ENCODE measurements at places on chromosomes 6 and 20.

- DNase-seq, result no peak
Observed at GRCh38 chr6:36978421-36979346, 7.3 kb downstream of the MTCH1 start.

GRCh38 chr6:71309656-71310055, 21.0 kb downstream of the OGFRL1 start:
- DNase-seq, result no peak

GRCh38 chr6:111173341-111173740, 86.0 kb downstream of the SLC16A10 start:
- DNase-seq, result no peak

DNA sequence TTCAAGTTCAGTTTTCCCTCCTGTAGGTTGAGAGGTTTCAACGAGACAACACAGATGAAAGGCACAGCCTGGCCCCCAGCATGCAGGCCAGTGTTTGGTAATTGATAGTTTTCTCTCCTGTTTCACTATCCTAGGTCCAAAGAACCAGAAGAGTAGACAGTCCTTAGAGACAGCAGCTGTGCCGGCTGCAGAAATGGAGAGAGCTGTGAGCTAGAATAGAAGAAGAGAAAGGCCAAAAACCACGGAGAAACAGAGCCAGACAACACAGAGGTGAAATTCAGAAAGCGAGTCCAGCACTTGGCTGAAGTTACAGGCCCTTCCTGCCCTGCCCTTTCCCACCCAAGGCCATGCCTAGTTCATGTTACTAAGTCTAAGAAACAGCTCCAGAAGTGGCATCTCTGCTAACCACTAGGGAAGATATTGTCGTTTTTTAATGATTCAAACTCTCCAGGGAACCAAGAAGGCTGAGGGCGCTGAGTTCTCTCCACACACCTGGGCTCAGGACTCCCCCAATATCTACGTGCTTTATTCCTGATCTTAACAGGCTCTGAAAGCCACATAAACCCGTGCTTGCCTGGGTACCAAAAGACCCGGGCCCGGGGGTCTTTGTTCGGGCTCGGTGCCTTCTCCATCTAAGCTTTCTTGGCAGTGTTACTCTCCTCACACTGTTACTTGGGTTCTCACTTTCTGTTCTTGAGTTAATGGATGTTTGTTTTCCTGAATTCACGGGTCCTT, 16.5 kb upstream of the RBPJL start:
- DNase-seq, result no peak

GRCh38 chr6:138404666-138405337, 779 bp downstream of the HEBP2 start:
- no peak for DNase-seq

DNA sequence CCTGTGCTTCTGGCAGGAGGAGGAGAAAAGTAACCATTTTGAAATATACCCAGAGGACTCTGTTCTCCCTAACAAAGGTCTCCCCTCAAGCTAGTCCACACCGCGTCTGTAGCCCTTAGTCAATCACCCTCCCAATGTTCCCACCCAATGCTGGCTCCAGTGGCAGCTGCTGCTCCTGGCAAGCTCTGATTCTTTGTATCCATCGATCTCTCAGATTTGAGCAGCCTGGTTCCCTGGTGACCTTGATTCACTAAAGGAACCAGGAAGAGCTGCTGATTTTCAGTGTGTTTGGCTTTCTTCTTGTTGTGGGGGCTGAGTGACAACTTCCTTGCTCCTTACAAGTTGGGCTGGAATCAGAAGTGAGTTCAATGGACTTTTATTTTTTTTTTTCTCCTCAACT, 68.5 kb downstream of the FOXC1 start:
- DNase-seq, result no peak

DNA sequence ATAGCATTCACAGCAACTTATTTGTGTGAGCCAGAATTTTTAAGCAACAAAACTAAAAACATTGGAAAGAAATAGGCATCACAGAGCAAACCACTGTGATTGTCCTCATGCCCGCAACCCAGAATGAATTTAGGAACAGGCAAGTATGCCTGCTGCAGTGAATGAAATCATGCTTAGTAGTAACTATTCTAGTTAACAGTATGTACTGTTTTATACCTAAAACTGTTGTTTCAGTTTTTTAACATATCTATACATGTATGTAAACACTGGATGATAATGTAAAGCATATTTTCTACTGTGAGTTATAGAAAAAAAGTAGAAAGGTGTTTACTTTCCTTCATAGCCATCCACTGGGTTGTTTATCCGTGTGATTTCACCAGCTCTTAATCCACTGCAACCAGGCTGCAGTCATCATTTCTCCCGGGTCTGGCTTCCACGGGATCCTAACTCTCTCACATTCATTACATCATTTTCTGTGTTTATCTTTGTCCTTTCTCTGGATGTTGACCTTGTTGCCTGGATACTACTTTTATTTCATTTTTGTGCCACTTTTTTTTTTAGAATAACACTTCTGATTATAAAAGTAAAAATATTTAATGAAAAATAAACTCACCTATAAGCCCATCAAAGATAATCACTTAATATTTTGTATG, 3.6 kb upstream of the ARFGEF3 start:
- no peak for DNase-seq

GRCh38 chr20:597560-597959, 12.5 kb downstream of the TCF15 start:
- no peak for DNase-seq

DNA sequence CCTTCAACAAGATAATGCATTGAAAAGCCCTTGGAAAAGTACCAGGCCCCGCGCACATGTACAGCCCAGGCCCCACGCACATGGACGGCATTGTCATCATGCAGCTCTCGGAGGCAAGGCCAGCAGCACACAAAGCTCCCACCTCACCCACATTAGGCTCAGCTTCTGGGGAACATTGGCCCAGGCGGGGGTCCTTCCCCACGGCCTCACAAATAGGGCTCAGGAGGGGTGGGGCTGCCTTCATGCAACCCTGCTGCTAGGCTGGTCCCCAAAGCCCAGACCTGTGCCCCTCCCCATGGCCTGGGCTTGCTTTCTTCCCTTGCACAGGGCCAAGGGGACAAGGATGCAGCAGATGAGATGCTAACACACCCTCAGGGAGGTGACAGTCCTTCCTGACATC, 26.7 kb downstream of the NPEPL1 start:
- no peak for DNase-seq

GRCh38 chr6:70956191-70956450, 739 bp downstream of the B3GAT2 start:
- no peak for DNase-seq

GRCh38 chr20:7155794-7156193, 388.3 kb downstream of the BMP2 start:
- DNase-seq, result no peak

GRCh38 chr6:7938562-7939183, 28.1 kb upstream of the TXNDC5 start:
- DNase-seq, result no peak

- DNase-seq, result no peak
Observed at GRCh38 chr20:32127347-32127746, 17.8 kb downstream of the TM9SF4 start.

DNA sequence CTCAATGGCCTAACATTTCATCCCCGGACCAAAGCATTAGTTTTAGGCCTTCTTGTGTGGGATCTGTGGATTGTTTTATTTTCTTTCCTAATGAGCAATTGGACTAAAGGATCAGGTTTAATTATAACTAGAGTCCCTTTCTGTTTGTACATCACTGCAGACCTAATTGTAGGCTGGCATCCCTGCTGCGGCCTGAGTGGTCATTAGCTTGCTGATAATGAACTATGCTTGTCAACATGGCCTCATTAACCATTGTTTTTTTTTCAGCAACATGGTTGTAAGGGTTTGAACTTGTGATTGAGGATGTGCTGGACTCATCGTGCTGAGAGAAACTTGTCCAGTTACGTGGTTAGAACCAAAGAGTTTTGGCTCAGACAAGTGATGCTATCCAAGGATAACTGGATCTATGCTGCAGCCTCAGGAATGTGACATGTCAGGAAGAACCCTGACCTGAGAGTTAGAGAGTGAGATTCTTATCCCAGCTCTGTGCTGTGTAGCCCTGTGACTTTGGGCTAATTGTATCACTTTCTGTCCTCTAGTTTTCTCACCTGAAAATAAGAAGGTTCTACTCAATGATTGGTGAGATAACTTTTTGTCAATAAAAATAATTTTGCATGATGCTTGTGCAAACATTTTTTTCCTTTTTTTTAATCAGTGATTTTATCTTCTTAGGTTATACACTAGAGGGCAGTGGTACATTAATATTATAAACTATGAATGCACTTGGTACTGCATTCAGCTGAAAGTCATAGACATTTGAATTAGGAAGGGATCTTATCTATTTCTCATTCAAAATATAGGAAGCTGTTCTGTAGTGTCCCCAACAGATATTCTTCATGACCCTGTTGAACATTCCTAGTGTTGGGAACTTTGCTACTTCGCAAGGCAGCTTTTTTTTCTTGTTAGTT, 140.9 kb downstream of the RNF144B start:
- no peak for DNase-seq

- no peak for DNase-seq
Observed at GRCh38 chr6:70082830-70083229, 216.5 kb downstream of the COL19A1 start.

GRCh38 chr20:50815162-50815989, 20.5 kb downstream of the BCAS4 start:
- no peak for DNase-seq

DNA sequence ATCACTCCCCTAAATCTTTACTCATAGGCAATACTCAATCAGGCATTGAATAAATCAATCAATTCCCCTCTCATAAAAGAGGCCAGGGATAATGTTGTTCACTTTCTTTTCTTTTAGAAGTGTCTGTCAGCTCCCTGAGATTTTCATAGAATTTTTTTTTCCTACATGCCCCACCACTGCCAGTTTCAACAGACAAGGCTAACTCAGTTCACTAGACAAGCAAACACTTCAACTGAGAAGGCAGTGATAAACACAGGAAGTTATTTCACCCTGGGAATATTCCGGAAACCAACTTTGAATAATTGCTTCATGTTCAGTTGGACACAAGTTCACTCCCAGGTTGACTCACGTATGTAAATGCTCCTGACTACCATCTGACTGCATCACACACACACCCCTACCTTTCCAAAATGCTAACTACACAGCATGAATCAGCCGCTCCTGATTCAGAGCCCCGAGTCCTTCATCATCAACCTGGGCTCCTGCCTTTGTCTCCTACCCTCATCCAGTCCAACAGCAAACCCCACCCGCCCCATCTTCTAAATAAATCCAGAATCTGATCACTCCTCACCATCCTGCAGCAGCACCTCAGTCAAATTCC, 143.9 kb downstream of the BCAS1 start:
- no peak for DNase-seq

DNA sequence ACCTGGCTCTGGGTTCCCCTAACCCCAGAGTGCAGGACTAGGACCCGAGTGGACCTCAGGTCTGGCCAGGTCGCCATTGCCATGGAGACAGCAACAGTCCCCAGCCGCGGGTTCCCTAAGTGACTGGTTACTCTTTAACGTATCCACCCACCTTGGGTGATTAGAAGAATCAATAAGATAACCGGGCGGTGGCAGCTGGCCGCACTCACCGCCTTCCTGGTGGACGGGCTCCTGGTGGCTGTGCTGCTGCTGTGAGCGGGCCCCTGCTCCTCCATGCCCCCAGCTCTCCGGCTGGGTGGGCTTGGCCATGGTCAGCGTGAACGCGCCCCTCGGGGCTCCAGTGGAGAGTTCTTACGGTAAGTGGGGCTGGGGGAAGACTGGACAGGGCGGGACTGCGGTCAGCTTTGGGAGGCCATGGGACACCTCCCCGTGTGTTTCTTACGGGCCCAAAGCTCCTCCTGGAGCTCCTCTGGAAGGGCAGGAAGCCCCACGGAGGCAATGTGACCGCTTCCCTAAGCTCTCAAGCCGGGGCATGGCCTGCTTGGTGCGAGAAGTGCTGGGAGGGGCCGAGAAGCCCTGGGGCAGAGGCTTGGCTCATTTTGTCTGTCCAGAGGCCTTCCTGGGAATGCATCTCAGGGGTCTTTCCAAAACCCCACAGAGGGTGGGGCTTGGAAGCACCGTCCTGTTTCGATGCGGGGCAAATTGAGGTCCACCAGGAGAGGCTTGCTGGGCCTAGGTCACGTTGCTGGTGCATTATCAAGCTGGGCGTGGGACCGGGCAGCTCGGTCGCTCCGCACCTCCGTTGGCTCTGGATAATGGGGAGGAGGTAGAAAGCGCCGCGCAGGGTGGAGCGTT, at the start of gene HNF4A:
Gene HNF4A, plus strand, starts transcription at position 202 of the 855 bp plus-strand sequence. Its CDS starts 106 bp downstream, at position 308.
- DNase-seq, result no peak

DNA sequence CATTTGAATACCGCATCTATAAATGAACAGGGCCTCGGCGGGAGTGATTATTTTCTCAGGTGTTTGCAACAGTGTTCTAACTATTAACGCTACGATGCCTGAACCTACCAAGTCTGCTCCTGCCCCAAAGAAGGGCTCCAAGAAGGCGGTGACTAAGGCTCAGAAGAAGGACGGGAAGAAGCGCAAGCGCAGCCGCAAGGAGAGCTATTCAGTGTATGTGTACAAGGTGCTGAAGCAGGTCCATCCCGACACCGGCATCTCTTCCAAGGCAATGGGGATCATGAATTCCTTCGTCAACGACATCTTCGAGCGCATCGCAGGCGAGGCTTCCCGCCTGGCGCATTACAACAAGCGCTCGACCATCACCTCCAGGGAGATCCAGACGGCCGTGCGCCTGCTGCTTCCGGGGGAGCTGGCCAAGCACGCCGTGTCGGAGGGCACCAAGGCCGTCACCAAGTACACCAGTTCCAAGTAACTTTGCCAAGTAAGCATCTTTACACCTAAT, 70.9 kb downstream of the HFE start:
- DNase-seq, result peak; percentile 20

DNA sequence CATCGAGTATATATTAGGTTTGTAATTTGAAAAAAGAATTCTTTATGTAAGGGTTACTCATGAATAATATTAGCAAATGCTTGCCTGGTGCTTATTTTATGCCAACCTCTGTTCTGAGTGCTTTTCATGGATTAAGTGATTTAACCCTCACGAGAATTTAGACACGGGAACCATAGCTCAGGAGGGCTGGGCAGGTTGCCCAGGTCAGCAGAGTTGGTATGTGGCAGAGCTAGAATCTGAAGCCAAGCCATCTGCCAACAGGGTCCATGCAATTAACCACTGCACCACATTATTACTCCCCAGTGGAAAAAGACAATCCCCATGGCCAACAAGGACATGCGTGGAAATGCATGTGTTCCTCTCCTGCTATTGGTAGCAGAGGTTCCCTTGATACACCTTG, 345.6 kb downstream of the CDC5L start:
- no peak for DNase-seq

GRCh38 chr6:35297601-35298481, at the start of gene DEF6:
Gene DEF6, plus strand, starts transcription at chr6:35297818. Its CDS starts 39 bp downstream, at chr6:35297857.
- DNase-seq, result peak; percentile 17
